Cardiac septum (tissue), 1 donor: ENCODE measurements at places on chromosomes 1 and 21. TPM values are rescaled to one million over a fixed set of nuclear protein-coding genes. Genes with fewer than 3 reads are reported as not detected.

HLX gene
- total RNA-seq, result 8.1 TPM

ADAMTS4 gene
- 24.0 TPM for total RNA-seq

GRCh38 chr1:211822677-211823407, 7.7 kb downstream of the LPGAT1 start:
- DNase-seq, result no peak

DNA sequence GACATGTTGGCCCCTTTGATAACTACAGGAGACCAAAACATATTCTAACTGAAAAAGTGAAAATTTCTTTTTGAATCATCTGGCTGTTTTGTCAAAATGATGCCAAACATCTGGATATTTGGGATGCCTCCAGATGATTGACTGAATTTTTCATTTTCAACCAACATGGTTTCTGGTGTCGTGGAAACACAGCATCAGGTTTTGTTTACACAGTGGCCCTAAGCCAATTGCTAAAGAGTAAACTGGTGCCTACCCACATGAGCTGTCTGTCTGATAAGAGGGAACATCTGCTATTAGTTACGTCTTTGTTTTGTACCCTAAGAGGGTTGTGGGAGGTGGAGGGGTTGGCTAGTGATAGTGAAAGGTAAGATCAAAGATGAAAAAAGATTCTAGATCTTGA, 204.8 kb downstream of the KCNK2 start:
- DNase-seq, result no peak

DNA sequence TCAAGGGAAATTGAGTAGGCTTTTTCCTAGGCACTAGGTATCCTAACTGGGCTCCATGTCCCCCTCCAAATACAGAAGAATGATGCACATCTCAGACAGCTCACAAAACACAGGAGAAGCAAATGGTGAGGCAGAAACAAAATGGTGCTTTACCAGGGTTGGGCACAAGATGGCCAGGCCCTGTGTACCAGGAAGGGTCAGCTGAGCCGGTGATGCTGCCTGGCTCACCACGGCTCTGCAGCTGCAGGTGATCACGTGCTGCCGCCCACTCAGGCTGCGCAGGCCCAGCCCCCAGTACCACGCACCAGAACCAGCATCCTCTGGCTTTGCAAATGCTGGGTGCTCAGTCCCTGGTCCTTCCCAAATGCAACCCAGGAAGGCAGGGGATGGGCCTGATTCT, 993 bp upstream of the DSCAM start:
- no peak for DNase-seq
